ENCODE measurements at places on chromosomes 5 and 9.

DNA sequence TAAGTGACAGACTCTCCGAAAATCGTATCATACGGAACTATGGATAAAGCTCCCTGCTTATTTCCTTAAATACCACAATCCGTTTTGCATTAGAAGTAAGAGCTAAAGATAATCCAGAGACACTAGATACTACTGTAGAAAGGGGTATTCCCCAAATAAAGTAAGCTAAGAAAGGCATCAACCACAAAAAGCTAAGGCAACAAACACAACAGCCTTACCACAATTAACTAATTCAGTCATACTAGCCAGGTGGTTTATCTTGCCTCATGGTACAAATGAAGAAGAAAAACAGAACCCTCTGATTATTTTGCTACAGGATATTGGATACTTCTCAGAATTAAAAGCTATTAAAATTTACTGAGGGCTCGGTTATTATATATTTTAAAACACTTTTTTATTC lies 14.1 kb downstream of the ERP44 start:
- no peak for DNase-seq

GRCh38 chr5:136200130-136200529 lies 7.2 kb upstream of the SMIM32 start:
- DNase-seq = no peak

- DNase-seq = no peak
Observed at GRCh38 chr9:88435336-88435735, 47.1 kb downstream of the SPIN1 start.

GRCh38 chr5:125057912-125058826 lies 311.7 kb upstream of the ZNF608 start:
- no peak for DNase-seq

- DNase-seq = no peak
Observed at GRCh38 chr5:170701334-170701733, 82.2 kb upstream of the GABRP start.

DNA sequence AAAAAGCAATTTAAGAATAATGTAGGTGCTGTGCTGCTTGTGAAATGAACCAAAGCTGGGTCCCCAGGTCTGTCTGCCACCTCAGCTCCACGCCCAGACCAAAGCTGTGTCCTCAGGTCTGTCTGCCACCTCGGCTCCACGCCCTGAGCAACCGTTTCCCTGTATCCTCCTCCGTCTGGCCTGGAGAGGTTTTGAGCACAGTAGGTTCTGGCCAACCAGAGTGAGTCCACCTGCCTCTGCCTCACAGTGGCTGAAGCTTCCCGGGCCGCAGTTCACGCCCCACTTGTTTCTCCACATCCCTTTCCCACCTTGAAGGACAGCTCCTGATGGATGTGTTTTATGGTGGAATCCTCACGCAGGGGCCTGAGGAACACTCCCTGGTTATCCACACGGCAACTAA lies 120.5 kb downstream of the ADAMTS2 start:
- DNase-seq = no peak

GRCh38 chr5:123545506-123545905 lies 33.5 kb downstream of the CSNK1G3 start:
- no peak for DNase-seq

GRCh38 chr9:106376689-106377088 lies 486.3 kb upstream of the ZNF462 start:
- DNase-seq = no peak

DNA sequence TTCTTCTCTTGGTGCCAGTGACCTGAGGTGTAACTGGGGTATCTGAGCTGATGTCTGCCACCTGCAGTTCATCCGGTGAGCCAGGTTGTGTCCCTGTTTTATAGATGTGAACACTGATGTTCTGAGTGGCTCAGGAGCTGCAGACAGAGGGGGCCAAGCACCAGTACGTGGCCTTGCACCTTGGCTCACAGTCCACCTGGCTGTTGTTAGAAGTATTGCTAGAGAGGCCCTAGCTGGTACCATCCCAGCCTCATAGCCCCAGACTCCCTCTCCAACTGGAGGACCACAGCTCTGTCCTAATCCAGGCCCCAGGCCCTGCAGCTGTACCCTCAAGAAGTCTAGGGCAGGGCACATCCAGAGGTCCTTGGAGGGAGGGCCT lies 16.2 kb downstream of the PHF2 start:
- no peak for DNase-seq

DNA sequence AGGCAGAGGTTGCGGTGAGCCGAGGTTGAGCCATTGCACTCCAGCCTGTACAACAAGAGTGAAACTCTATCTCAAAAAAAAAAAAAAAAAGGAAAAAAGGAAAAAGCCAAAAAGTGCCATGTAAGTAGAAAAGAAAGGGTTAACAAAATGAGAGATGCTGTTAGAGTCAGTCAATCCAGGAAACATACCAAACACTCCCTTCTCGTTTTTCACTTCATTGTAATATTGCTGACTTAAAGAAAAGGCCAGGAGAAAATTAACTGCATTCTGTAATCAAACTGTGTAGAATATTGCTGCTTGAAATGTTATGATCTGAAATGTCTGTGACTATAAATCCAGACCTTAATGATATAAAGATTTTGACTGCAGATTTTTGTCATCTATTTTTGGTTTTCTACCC lies 379.1 kb downstream of the ENC1 start:
- no peak for DNase-seq

DNA sequence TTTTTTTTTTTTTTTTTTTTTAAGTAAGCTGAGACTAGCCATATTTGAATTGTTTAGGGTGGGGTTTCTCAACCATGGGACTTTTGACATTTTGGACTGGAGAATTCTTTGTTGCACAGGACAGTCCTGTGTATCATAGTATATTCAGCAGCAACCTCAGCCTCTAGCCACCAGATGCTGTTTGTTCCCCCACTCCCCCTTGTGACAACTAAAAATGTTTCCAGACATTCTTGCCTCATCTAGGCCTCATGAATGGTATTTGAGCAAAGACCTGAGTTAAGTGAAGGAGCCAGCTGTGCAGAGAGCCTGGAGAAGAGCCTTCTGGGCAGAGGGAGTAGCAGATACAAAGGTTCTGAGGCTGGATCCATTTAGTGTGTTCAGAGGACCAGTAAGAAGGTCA lies 155.9 kb downstream of the SGCD start:
- DNase-seq = no peak

- no peak for DNase-seq
Observed at GRCh38 chr5:40828690-40829661, 6.0 kb downstream of the RPL37 start.

- no peak for DNase-seq
Observed at GRCh38 chr5:173826428-173827350, 61.5 kb upstream of the CPEB4 start.

GRCh38 chr9:87216897-87217455 lies 269.7 kb upstream of the GAS1 start:
- no peak for DNase-seq

DNA sequence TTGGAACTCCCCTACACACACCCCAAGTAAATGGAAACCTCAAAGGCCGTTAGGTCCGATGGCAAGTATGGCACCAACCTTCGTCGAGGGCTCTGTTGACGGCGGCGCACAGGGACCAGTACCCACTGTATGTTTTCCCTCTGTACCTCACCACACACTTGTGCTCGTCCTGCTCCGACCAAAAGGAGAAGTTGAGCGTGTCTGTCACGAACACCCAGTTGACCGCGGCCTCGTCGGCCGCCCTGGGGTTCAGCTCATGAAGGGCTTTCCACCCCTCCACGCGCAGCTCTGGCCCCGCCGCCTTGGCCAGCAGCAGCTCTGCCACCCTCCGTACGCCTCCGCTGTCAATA lies 24.0 kb downstream of the HNRNPK start:
- peak; percentile 73 for DNase-seq

GRCh38 chr5:39262981-39263380 lies 43.6 kb upstream of the FYB1 start:
- DNase-seq = no peak

DNA sequence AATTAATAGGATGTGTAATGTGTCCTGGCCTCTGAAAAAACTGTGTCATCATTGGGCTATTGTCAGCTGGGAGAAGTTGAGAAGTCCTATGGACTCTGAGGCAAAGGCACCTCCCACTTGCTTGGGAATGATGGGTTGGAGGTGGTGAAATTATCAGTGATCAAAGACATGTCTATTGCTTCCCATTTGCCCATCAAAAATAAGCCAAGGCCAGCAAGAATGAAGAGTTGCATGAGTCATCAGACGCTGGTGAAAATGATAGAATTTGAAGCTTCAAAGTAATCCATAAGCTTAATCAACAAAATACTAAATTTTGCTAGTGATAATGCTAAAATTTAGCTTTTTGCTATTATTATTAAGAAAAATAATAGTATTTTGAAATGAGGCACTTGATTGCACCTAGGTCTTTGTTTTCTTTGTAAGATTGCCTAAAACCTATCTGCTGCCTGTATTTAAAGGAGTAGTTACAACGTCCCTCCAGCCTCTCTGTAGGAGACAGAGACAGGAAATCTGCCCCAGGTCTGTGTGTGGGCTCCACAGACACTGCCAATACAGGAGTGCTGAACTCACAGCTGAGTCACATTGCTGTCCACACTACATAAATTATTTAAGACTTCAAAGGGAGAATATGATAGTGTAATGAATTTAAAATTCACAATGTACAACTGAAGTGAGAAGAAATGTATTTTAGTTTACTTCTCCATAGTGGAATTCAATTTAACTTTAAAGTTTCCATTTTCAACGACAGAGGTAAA lies 48.4 kb upstream of the APC start:
- DNase-seq = no peak

DNA sequence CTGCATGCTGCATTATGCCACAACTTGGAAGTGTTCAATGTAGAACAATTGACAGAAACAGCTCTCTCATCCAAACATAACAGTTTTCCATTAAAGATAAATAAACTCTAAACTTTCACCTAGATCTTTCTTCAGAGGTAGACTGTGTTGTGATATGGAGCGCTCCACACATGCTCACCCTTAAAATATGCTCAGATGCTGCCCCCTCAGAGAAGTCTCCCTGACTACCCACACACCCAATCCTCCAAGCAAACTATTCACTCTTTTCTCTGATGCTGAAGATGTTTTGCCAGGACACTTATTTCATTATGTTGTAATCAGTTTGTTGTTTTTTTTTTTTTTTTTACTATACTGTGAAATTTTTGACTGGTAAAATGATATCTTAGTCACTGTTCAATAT lies 206.6 kb upstream of the RASA1 start:
- DNase-seq = no peak

DNA sequence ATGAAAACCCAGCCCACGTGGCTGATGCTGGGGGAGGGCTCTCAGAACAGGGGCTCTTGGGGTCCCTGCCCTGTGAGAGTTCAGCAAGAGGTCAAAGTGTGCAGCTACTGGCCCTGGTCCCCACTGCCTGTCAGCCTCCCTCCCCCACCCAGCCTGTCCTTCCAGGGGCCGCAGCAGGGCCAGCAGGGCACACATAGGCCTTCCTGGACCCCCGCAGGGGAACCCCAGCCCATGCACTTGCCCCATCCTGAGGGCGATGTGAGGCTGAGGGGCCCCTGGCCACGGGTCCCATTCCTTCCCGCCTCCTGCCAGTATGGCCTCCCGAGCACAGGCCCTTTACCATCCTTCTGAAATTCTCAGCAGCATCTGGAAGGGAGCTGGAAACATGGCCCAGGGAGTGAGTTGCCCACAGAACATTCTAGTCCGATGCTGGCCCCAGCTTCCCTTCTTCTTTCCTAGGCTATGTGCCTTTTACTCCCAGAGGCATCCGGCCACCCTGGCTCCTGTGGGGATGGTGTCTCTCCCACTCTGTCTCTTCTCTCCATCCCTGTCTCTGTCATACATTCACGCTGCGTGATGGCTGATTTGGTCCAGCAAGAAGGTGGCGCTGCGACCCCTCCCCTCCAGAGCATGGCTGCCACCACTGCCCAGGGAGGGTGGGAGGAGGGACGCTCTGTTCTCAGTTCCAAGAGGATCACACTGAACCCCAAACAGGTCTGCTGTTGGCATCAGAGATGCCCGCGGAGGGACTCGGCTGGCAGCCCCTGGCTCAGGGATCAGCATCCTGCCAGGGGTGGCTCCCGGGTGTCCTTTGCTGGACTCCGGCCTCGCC lies 19.6 kb downstream of the MRPL36 start:
- peak; percentile 34 for DNase-seq

DNA sequence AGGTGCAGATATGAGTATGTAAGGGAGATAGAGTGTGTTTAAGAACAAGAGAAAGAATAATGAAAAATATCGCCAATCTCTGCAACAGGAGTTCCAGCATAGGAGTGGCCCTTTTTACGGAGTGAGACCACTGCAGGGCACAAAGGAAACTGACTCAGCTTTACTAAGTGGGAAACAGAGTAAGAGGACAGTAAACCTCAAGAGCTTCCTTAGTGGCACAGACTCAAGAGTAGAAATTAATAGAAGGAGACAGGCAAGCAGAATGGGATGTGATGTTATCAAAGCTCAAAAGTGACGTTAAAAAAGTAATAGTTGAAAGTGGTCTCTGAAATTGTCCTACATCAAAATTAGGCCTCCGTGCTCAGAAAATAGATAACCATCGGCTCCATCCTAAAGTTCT lies 2.1 kb upstream of the SH3RF2 start:
- DNase-seq = no peak

DNA sequence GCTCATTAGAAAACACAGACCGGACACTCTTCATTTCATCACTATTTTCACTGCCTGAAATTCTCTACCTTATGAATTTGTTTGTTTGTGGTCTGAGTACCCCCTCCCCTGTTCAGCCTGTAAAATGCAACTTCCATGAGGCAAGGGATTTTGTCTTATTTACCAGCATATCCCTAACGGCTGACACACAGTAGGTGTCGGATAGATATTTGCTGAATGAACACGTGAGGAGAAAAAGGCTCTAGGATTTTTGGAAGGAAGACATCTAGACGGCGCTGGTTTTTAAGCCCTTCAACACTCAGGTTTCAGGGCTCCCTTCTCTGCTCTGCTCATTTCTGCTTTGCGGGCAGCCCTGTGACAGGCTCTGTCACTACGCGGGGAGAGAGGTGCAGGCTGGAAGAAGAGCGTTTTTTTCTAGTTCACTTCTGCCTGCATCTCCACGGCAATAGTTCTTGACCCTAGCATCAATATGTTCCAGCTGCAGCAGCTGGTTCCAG lies 41.0 kb downstream of the KCNMB1 start:
- DNase-seq = no peak

DNA sequence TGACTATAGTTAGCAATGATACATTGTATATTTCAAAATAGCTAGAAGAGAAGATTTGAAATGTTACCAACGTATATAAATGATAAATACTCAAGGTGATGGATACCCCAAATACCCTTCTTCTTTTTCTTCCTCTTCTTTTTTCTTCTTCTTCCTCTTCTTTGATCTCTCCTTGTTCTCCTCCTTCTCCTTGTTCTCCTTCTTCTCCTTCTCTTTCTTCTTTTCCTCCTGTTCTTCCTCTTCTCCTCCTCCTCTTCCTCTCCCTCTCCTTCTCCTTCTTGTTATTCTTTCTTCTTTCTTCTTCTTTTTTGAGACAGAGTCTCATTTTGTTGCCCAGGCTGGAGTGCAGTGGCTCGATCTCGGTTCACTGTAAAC lies 616 bp upstream of the SPEF2 start:
- DNase-seq = no peak

GRCh38 chr5:155052532-155052931 lies 39.0 kb downstream of the KIF4B start:
- DNase-seq = no peak

Measured in Right ventricle myocardium superior (tissue), 1 donor.